Hepatic stellate cell (primary cell): ENCODE measurements at places on chromosomes 7 and 10.

GRCh38 chr7:43192806-43193460 is 80.5 kb downstream of the HECW1 start:
- no peak for DNase-seq

DNA sequence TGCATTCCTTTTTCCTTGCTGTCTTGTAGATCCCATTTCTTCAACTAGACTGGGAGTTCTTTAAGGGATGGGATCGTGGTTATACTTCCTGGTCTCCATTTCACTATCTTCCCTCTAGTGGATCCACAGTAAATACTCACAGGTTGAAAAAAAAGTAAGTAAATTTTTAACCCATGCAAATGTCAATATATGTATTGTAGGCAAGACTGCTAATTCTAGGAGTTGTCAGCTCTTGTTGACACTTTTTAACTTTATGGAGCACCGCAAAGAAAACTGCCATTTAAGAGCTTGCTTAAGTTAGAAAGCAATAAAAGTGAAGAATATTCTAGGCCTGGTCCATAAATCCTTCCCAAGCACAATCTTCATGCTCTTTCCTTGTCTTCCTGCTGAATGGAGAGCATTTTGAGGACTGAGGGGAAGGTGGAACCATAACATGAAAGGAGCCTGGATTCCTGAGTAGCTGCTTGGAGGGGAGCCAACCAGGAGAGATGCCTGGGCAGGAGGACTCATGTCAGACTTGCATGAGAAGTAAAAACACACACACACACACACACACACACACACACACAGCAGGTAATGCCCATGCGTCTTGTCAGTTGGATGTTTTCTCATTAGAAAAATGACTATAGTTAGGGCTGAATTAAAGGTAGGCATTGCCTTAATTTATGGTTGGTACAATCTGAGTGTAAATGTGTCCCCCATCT is 32.2 kb downstream of the VWA2 start:
- DNase-seq, result no peak

DNA sequence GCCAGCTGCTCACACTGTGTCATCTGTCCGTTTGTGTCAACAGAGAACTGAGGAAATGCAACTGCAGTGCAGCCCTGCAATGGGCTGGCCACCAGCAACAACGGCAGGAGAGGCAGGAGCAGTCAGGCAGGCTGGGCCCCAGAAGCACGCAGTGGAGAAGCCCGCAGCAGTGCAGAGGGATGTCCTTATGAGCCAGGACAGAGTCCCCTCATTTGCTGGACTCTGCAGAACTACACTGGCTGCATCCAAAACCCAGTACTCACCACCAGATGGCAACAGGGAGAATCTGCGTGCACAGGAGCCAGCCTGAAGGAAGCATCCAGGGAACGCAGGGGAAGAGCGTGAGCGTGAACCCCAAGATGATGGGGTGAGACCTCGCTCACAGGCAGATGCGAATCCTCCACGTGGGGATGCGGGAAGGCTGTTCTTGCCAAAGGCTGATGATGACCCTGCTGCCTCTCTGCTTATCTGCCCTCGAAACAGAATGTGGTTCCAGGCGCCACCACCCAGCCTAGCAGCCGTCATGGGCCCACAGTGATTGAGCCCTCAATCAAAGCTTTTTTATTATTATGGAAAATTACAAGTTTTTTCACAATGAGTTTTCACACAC is 232.1 kb downstream of the PTPRN2 start:
- no peak for DNase-seq

- no peak for DNase-seq
These were observed 481.5 kb upstream of the FOXK1 start for GRCh38 chr7:4200546-4201094.

DNA sequence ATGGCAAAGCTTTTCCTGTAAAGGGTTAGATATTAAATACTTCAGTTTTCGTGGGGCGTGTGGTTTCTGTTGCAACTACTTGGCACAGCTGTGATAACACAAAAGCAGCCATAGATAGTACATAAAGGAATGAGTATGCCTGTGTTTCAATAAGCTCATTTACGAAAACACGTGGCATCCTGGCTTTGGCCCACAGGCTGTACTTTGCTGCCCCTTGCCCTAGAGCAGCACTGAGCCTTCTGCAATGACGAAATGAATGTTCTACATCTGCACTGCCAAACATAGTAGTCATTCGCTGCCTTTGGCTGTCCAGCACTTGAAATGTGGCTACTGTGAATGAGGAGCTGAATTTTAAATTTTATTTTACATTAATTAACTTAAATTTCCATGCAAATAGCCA is 376.2 kb upstream of the TPK1 start:
- no peak for DNase-seq

- no peak for DNase-seq
These were observed 503.5 kb upstream of the TPK1 start for GRCh38 chr7:145339319-145339718.

GRCh38 chr10:103554488-103555324 is 61.2 kb downstream of the NEURL1 start:
- DNase-seq, result peak; percentile 92

DNA sequence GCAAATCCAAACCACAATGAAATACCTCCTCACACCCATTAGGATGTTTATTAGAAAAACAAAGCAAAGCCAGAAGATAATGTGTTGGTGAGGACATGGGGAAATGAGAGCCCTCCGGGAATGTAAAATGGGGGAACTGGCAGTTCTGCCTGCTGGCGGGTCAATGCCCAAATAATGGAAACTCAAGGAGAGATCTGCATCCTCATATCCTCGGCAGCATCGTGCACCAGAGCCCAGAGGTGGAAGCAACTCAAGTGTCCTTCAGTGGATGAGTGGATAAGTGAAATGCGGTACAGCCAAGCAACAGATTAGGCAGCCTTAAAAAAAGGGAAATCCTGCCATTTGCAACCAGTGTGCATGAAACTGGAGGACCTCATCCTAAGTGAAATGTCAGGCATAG is 325.2 kb downstream of the WDR37 start:
- no peak for DNase-seq

GRCh38 chr10:113612154-113612553 is 51.7 kb downstream of the NRAP start:
- no peak for DNase-seq

- no peak for DNase-seq
These were observed 139.2 kb downstream of the LCOR start for GRCh38 chr10:96971324-96971723.

DNA sequence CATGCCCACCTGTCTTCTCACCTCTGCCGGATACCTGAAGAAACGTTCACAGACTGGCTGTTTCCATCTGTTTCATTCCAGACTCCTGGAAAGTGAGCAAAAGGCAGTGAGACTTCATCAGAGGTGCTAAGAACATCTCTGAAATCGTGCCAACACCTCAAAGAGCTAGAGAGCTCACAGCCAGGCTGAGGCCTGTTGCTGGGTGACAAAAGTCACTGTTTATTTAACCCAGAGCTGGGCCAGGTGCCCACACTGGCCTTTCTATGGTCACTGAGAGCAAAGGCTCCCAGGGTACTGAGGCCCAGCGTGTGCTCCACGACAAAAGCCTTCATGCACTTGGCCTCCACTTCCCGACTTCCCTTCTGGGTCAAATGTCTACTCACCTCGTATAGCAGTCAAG is 3.7 kb upstream of the NANOS1 start:
- DNase-seq, result no peak

GRCh38 chr10:71075759-71076472 is 136.5 kb upstream of the UNC5B start:
- no peak for DNase-seq

DNA sequence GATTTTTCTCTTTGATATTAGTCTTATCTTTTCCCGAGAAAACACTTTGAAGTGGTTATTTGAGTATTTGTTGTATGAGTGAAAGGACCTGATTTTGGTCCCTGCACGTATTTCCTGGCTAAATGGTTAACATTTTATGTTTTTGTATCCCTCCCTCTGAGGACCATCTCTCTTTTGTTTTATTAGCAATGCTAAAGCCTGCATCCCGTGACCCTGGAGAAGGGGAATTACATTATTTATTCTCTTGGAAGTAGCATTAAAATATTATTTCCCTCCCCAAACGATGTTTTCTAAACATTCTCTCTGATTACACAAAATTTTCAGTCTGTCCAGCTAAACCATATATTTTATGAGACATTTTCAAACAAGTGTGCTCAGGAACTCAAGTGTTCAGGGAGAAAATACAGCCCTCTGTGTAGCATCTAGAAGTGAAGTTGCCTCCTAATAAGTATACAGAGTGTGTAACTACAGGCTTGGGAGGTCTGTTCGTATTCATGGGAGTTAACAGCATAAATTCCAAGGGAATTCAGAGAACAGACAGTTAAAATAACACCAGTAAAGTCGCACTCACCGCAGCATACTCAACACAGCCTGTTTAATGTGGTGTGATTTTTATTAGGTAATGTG is 163.8 kb upstream of the NPVF start:
- DNase-seq, result no peak

DNA sequence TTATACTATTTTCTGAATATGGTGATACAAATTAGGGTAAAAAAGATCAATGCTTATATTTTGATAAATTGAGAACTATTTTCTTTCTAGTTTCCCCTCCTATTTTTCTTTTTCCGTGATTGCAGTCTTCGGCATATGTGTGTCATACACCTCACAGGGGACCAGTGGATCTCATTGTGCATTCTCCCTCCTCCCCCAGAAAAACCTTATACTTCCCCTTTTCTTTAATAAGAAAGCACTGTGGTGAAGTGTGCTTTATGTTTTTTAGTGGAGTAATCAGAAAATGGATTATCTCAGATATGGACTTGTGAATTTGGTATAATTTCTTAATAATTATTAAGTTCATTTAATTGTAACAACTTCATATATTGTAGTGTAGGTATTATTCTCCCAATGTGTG is 72.8 kb downstream of the BICC1 start:
- no peak for DNase-seq

DNA sequence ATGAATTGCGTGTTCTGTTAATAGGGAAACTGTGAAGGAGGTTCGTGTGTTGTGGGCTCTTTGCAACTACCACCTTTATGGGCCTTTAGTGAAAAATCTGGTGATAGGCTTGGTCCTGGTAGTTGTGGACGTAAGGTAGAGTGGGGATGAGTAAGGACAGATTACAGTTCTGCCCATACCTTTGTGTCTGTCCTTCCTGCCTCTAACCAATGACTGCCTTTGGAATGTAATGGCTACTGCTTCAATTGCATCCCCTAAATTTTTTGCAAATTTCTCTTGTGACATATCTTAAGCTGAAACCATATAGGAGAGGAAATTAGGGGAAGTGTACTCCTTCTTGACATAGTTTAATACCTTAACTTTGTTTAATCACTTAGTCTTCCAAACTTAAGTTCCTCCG is 82.3 kb downstream of the ADK start:
- no peak for DNase-seq

- no peak for DNase-seq
These were observed 52.2 kb downstream of the UNC5B start for GRCh38 chr10:71264345-71265200.

GRCh38 chr7:4823441-4824119 is 38.2 kb downstream of the PAPOLB start:
- DNase-seq, result no peak

- no peak for DNase-seq
These were observed 37.4 kb downstream of the ZNRF2 start for GRCh38 chr7:30321882-30322192.

GRCh38 chr7:47211519-47211973 is 370.4 kb downstream of the TNS3 start:
- no peak for DNase-seq

DNA sequence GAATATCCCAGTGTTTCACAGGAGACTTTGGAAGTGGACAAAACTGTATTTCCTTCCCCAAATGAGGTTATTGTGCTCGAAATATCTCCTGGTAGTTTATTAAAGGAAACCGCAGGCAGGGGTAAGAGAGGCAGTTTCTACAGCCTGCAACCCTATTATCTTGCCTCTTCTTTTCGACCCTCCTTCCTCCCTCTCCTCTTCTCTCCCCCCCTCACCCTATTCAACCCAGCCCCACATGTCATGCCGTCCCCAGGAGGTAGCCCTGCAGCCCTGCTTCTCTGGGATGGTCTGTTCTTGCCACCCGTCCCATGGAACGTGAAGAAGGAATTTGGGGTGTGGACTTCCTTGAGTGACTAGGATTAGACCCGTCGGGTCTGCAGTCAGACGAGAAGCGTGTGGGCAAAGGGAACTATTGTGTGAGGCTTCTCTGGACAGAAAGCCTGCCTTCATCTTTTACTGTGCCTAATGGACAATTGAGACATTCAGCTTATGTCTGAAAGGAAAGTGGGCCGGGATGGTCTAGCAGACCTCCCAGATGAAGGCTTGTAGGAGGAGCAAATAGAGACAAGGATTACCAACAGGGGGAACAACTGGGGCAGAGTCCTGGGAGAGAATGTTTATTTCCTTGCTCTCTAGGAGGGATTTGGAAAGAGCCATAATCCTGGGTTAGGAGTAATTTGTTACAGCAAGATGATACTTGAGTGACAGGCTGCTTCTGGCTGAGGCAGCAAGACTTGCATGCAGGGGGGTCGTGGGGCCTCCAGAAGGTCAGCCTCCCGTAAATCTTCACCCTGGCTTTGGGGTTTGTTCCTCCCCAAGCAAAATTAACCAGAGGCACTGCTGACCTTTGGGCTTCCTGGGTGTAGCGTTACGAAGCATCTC is 77.8 kb downstream of the TCF7L2 start:
- DNase-seq, result no peak

GRCh38 chr7:51785876-51786275 is 469.3 kb upstream of the COBL start:
- no peak for DNase-seq

- DNase-seq, result no peak
These were observed 913.4 kb downstream of the CNTNAP2 start for GRCh38 chr7:147029953-147030352.

- DNase-seq, result no peak
These were observed 134.4 kb upstream of the CDK1 start for GRCh38 chr10:60643874-60644273.

- DNase-seq, result no peak
These were observed 215.2 kb upstream of the PPP2R2D start for GRCh38 chr10:131685576-131685975.

- DNase-seq, result peak; percentile 45
These were observed 81.2 kb upstream of the PPIF start for GRCh38 chr10:79266084-79266483.

DNA sequence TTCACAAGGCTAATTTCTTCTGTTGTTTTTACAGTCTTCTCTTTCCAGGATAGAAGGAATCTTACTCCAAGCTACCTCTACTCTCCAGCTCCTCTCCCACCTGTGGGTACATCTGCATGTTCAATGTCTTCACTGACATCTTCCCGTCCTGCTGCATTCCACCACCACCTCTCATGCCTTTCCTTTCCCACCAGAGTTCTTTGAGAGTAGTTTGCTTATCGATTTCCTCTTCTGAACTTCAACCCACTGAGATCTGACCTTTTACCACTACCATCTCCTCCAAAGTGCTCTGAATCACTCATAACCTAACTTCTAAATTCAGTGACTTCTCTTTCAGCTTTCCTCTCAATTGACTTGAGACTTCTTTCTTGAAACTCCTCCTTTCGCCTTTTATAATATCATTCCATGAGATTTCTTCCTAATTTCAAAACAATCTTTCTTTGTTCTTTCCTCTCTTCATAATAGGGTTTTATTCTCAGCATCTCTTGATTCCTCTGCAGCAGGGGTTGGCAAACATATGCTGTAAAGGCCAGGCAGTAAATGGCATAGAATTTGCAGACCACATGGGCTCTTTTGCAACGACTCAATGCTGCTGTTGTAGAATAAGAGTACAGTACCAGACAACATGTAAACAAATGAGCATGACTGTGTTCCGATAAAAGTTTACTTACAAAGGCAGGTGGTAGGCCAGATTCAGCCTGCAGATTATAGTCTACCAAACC is 22.1 kb downstream of the ACSL5 start:
- no peak for DNase-seq

- DNase-seq, result no peak
These were observed 31.8 kb upstream of the SRGN start for GRCh38 chr10:69056129-69056528.

GRCh38 chr7:130278860-130279259 is 12.2 kb downstream of the CPA2 start:
- peak; percentile 35 for DNase-seq
